ENCODE measurements at places on chromosomes 2 and 18.

GRCh38 chr2:120875431-120875830, 139.8 kb downstream of the GLI2 start:
- DNase-seq: no peak

GRCh38 chr2:9525266-9525665, 30.4 kb downstream of the ADAM17 start:
- DNase-seq: no peak

GRCh38 chr2:70498054-70498453, 55.6 kb downstream of the TGFA start:
- DNase-seq: no peak

- no peak for DNase-seq
These were observed 2.9 kb downstream of the SPTBN1 start for GRCh38 chr2:54459037-54459441.

DNA sequence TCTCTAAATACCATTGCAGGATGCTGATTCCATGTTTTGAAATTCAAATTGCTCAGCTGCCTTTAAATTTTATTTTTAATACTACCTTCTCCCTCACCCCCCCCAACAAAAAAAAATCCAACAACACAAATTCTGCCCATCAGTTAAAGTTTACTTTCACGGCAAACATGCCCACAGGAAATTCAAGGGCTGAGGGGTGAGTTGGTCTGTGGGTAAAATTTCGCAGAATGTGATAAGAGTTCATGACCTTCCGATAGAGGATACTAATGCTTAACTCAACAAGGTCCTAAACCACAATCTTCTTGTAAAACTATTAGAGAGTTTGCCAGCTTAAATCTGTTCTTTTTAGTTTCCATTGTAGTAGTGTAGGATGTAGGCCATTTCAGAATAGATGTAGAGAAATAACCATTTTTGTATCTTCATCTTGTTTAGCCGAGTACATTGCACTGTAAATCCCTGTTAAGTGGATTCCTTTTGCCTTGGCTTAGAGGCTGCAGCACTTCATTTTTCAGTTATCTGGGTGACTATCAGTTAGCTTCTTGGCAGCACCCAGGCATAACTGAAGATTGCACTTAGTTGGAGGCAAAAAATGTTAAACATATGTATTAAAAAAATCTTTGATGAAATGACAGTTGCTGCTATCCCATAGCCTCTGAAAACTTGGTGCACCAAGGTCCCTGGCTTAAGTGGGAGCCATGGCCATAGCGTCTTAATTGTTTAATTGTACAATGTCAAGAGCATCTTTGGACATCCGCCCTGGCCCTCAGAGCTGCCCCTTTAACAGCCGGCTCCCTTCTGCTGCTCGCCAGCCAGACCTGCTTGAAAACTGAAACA, 232.3 kb downstream of the HAUS1 start:
- DNase-seq: no peak

DNA sequence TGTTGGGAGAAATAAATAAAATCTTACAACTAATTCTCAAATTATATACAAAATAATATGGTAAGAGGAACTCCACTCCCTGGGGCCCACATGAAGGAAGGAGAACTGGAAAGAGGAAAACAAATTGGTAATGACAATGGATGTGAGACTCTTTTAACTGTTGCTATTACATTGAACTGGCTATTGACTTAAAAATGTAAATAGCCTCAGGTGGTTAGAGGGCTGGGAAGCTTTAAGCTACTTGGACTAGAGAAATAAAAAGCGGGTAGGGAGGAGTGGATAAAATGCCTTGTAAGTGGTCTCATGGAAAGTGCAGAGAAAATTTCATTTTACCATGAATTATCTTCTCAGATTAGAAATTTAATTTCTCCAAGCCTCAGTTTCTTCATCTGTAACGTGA, 64.1 kb downstream of the KCNJ3 start:
- no peak for DNase-seq

- no peak for DNase-seq
These were observed 38.7 kb downstream of the ZNF521 start for GRCh38 chr18:25313268-25313667.

DNA sequence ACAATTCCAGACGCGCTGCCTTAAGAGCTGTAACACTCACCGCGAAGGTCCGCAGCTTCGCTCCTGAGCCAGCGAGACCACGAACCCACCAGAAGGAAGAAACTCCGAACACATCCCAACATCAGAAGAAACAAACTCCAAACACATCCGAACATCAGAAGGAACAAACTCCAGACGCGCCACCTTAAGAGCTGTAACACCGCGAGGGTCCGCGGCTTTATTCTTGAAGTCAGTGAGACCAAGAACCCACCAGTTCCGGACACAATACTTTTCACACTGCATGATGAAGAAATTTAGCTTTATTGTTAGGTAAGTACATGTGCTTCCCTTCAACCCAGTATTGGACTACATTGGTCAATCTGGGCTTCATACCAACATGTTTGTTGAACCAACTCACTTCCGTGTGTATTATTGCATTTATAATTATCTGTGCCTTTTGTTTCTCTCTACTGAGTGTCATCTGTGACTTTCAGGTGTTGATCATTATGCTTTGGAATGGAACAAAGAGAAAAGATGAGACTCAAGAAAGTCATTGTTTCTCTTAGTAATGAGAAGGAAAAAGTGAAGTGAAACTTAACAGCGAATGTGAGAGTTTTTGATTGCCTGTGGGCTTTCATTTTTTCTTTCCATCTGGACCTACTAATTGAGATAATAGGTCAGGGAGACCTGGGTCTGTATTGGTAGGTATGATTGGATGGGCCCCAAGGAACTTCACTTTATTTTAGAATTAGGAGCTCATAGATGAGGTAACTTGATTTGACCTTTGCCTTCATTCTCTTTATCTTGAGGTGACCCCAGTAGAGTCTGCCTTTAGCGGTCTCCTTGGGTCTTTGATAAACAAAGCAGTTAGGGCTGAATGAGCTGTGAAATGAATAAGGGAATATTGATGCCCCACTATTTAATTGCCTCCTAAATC, 76.1 kb upstream of the CAVIN2 start:
- no peak for DNase-seq

DNA sequence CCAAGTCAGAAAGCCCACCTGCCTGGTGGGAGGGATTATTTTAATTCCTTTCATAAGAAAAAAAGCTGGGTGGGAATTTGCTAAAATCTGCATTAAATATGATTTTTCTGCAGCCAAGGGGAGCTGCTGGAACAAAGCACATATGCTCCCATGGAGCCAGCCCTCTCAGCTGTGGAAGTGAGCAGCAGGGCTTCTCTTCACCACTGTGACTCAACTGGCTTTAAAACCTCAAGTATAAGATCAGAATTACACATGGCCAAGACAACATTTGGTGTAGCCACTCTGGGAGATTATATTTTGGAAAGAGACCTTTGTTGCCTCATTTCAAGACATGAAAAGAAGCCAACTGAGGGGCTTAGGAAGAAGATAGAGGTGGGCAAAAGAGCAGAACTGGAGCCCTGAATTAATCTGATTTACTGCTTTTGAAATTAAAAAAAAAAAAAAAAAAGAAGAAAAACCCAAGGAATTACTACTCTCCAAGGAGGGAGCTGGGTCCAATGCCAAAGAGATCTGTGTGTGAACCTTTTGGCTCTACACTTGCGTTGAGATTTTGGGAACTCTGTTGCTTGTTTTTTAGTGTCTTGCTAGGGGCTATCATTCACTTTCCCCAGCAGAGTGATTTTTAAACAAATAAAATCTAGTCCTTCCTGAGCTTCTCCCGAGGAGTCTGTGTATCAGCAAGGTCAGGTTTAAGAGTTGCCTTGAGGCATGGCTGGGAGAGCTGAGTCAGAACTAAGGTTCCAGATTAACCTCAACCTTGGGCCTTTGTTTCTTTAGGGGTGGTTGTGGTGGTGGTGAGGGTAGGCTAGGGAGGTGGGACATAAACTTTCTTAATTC, 6.0 kb downstream of the LHCGR start:
- DNase-seq: no peak

- DNase-seq: no peak
These were observed 75.7 kb downstream of the FTCDNL1 start for GRCh38 chr2:199775267-199775666.

GRCh38 chr2:60152226-60152833, 401.1 kb downstream of the BCL11A start:
- no peak for DNase-seq

DNA sequence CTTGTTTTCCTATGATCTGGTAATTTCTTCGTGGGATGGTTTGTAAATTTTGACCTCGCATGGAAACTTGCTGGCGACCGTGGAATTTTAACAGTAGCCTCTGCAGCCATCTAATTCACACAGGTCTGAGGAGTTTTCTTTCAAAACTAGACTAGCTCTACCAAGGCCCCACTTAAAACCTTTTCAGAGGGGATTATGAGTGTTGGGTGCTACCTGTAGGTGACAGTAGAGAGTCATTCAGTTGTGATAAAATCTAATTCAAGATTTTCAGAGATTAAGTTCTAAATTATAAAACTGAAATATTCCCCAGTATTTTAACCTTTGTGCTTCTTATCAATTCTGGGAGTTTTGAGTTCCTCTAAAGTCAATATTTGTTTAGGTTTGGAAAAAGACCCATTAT, 31.0 kb downstream of the THSD7B start:
- DNase-seq: no peak

DNA sequence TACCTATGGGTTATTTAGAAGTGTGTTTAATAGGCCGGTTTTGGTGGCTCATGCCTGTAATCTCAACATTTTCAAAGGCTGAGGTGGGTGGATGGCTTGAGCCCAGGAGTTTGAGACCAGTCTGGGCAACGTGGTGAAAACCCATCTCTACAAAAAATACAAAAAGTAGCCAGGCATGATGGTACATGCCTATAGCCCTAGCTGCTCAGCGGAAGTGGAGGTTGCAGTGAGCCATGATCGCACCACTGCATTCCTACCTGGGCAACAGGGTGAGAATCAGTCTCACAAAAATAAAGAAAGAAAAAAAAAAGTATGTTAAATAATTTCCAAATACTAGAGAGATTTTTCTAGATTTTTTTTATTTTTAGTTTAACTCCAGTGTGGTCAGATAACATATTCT, 316.0 kb downstream of the KIAA1328 start:
- no peak for DNase-seq

- no peak for DNase-seq
These were observed 37.2 kb downstream of the NLRC4 start for GRCh38 chr2:32227492-32227891.

DNA sequence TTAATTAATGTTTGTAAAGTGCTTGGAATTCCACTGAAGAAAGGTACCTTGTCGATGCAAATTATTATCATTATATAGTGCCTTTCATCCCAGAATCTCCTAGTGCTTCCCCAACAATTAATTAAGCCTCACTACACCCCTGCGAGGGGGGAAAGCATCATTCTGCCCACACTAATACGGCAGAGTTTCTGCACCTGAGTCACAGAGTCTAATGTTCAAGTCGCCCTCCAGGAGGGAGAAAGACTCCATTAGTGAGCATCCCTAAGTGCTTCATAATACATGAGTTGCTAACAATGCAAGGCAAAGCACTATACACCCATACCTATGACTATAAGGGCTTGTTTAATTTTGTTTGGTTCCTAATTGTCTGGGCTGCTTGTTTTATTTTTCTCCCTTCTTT, 25.4 kb upstream of the NRP2 start:
- no peak for DNase-seq

GRCh38 chr2:212892193-212892592, 259.2 kb downstream of the IKZF2 start:
- DNase-seq: no peak

GRCh38 chr2:172813314-172813888, 77.8 kb downstream of the RAPGEF4 start:
- no peak for DNase-seq

- no peak for DNase-seq
These were observed 344.6 kb upstream of the CHAC2 start for GRCh38 chr2:53422979-53423378.

DNA sequence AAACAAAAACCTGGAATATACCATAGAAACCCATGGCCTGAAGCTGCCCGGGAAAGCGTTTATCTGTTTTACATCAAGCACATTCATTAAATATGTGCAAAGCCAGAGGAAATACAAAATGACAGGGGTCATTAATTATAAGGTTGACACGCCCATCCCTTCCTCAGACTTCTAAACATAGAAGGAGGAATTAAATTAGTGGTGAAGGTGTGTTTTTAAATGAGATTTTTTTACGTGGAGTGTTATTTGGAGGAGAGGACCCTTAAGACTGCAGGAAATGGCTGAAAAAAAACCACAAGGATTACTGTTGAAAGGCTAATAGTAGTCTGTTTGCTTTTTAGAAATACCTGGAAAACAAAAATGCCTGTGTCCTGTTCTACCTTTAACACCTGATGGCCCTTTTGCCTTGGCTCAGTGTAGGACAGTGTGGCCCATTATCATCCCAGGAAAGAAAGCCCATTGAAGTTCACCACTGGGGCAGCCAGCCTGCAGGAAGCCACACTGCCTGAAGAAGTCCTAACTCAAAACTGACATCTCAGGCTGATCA, 123.2 kb downstream of the EPHA4 start:
- DNase-seq: no peak

- DNase-seq: no peak
These were observed 80.1 kb downstream of the FHOD3 start for GRCh38 chr18:36377626-36378025.

DNA sequence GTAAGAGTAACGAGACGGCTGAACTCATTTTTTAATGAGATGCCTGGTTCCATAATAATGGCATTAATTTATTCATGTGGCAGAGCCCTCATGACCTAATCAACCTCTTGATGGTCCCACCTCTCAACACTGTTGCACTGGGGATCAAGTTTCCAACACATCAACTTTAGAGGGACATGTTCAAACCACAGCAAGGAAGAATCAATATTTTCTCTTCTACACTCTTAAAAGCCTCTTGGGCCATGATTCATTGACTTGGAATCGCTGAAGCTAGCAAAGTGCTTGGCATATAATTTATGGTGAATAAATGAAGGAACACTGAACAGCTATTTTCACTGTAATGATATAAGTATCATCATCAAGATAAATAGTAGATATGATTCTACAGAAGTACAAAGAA, 333.0 kb downstream of the TNS1 start:
- no peak for DNase-seq

- no peak for DNase-seq
These were observed 777.0 kb downstream of the CPS1 start for GRCh38 chr2:211333377-211333776.

GRCh38 chr2:108199726-108200125, 40.0 kb upstream of the SULT1C3 start:
- DNase-seq: no peak

DNA sequence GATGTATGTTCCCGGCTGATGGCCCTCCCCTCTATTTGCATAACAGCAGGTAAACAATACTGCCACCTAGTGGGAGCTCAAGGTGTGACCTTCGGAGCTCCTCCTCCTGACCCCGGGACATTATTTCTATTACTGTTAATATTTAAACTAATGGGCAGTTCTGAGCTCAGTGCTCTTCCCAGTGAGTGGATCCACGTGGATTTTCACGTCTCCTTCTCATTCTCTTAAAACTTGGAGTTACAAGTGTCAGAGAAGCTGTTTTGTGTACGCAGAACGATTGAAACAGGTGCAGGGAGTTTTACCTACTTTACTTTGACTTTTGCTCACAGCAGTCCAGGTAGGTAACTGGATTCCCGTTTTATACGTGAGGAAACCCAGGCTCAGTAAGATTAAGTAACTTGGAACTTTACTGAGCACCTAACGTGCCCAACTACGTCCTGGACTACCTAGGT, 127.3 kb downstream of the PRKCE start:
- DNase-seq: peak; percentile 72
